ENCODE measurements at places on chromosomes 1 and 21.

GRCh38 chr1:167881069-167881468 is 32.9 kb downstream of the ADCY10 start:
- no peak for DNase-seq

- DNase-seq: no peak
Observed at GRCh38 chr1:17839641-17840196, 84.6 kb downstream of the ACTL8 start.

- DNase-seq: no peak
Observed at GRCh38 chr1:6392809-6393399, 663 bp downstream of the ACOT7 start.

DNA sequence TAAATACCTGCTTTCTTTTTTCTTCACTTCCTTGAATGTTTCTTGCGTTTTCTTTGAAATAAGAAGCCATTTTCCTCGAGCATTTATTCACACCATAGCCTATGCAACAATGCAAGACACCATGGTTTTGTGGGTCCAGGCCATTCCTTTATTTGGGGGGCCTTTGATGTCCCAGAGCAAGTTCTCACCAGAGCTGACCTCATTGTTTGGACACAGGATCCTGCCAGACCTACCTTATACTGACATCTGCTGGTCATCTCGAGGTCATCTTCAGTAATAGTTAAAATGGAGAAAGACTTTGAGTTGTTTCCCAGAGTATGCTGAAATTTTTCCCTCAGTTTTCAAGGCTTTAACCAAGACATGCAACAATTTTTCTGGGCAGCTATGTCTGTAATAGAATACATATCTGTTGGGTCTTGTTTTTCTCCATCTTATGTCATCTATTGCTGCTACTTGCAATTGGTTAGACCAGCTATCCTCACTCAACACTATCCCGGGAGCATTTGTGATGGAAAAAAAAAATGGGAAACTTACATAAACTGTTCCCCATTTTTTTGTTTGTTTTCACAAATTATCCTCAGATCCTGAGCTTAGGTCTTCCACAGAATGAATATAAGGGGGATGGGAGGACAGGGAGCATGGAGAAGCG is 34.0 kb upstream of the BACE2 start:
- DNase-seq: no peak

DNA sequence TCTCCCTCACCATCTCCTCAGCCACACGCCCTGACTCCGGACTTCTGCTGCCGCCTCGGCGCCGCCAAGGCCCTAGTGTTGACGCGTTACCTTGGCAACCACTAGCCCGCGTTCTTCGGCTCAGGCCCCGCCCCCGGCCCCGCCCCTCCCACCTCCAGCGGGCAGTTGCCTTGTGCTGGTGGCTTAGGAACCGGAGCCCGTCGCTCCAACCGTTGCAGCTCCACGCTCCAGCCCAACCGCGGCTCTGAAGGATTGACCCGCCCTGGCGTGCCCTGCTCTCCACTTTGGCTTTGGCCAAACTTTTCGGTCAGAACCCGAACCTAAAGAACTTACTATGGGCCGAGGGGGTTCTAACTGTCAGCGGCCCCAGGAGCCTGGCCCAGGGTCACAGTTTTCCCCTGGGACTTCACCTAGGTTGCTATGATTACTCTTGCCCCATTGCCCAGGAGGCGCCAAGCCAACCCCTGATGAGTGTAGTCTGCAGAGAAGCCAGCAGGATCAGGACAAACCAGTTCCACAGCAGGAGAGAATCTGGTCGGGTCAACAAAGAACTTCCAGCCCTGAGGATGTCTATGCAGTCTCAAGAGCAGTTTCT is at the start of gene CFAP45:
Gene CFAP45, minus strand, starts transcription at position 80 of the 595 bp plus-strand sequence. Its CDS starts 67 bp downstream, at position 13.
- DNase-seq: no peak

DNA sequence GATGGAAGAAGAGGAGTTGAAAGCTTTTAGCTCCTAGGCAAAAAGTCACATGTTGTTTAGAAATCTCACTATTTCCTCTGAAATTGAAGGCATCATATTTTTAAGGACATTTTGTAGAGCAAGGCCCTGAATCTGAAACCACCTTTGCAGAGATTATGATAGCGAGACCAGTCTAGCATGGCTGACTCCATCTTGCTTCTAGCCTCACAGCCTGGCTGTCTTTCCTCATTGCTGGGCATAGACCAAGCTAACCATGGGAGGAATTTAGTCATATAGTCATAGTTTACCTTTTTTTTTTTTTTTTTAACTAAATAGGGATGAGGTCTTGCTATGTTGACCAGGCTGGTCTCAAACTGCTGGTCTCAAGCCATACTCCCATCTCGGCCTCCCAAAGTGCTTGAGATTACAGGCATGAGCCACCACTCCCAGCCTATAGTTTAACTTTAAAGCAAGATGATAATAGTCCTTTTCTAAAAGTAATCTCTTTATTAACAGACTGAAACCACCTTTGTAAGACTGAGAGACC is 42.2 kb upstream of the ZNF326 start:
- DNase-seq: no peak

GRCh38 chr1:245261786-245262185 is 107.0 kb downstream of the KIF26B start:
- DNase-seq: no peak

- no peak for DNase-seq
Observed at GRCh38 chr1:15381805-15382204, 27.9 kb upstream of the EFHD2 start.

GRCh38 chr1:246219508-246220030 is 287.5 kb downstream of the SMYD3 start:
- DNase-seq: no peak

DNA sequence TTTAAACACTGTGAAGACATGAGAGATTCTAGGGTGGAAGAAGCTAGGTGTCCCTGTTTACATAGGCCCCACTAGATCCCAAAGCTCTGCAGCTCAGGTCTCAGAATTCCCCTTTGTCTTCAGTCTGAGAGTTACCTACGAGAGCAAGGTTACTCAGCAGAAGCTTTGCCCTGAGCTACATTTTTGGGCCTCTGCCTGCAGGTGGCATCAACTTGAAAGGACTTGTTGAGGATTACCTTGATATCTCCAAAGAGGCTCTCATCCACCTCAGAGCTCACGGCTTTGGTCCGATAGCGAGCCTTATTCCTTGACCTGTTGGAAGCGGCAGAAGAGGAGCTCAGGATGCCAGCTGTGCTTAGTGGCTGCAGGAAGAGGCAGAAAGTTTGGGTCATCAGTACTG is 7.0 kb downstream of the CFAP45 start:
- no peak for DNase-seq

GRCh38 chr21:42002421-42002958 is 7.7 kb downstream of the ZBTB21 start:
- DNase-seq: peak; percentile 48

DNA sequence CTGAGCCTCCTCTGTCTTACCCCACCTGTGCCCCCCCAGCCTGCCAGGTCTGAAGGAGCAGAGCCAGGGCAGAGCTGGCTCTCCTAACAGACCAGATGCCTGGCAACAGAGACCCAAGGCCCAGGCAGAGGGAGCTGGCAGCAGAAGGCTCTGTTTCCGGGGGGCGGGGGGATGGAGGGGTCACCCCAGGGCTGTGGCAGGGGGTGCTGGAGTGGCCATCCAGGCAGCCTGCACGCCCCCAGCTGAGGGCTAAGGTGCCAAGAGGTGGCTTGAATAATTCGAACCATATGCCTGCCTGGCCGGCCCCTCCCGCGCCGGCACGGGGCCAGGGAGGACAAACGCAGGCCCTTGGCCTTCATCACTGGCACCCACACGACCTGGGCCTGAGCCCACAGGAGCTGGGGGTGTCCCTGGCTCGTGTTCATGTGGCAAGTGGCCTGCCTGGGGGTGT is 16.0 kb upstream of the PLEKHG5 start:
- DNase-seq: no peak

GRCh38 chr1:168488138-168488537 is 55.7 kb downstream of the XCL2 start:
- DNase-seq: no peak

DNA sequence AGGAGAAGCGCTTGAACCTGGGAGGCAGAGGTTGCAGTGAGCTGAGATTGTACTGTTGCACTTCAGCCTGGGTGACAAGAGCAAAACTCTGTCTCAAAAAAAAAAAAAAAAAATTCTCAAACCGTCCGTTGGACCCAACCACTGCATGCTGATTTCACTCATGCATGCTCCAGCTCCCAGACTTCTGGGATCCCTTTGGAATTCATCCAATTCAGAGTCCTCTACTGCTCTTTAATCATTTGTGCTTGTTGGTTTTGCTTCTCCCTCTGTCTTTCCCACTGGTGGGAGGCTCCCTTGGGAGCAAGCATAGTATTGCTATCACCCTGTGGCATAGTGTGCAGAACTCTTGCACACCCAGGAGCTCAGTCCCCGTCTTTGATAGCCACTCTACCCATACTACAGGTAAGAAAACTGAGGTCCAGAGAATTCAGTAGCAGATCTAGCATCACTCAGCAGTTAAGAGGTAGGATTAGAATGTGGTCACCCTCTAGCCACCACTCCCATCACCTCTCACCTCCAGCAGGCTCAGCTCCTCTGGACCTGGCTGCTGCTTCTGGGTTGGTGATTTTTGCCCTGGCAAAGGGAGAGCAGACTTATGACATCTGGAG is 3.1 kb upstream of the LMNA start:
- no peak for DNase-seq

All from caudate nucleus (tissue), 63 donors.